Frontal cortex (tissue), 4 donors: ENCODE measurements at places on chromosomes 16 and 17. TPM values are rescaled to one million over a fixed set of nuclear protein-coding genes. Genes with fewer than 3 reads are reported as not detected.

TPSD1 gene
- not detected for total RNA-seq

GINS2 gene
- total RNA-seq = 4.9 TPM

CCT6B gene
- 2.9 TPM for total RNA-seq

ABCC11 gene
- 0.41 TPM for total RNA-seq

CDR2L gene
- total RNA-seq = 3.3 TPM

RHOT1 gene
- total RNA-seq = 156 TPM

TANC2 gene
- total RNA-seq = 124 TPM

SRCIN1 gene
- total RNA-seq = 23.6 TPM

MYO15B gene
- 19.6 TPM for total RNA-seq

RPGRIP1L gene
- 24.1 TPM for total RNA-seq

TP53TG3 gene
- not detected for total RNA-seq

IRX3 gene
- total RNA-seq = under 0.01 TPM

AGRP gene
- total RNA-seq = not detected

OR1F1 gene
- 0.41 TPM for total RNA-seq

TRAP1 gene
- total RNA-seq = 77.9 TPM

ZCCHC14 gene
- 26.1 TPM for total RNA-seq

SMTNL2 gene
- 4.1 TPM for total RNA-seq

CNGB1 gene
- total RNA-seq = 1.2 TPM

TMEM219 gene
- total RNA-seq = 26.9 TPM

ZNF785 gene
- 18.3 TPM for total RNA-seq

MYL11 gene
- not detected for total RNA-seq

PRSS33 gene
- total RNA-seq = not detected

TEKT3 gene
- total RNA-seq = 1.2 TPM

CPNE7 gene
- 15.1 TPM for total RNA-seq

SDR42E1 gene
- total RNA-seq = 0.41 TPM

NAE1 gene
- total RNA-seq = 110 TPM

YWHAE gene
- 597 TPM for total RNA-seq

TUBG1 gene
- 11.4 TPM for total RNA-seq

SLC6A2 gene
- total RNA-seq = under 0.01 TPM

C16orf92 gene
- total RNA-seq = not detected

KRT36 gene
- total RNA-seq = not detected

GNAO1 gene
- 54.2 TPM for total RNA-seq

CXCL16 gene
- total RNA-seq = under 0.01 TPM

MPV17L gene
- 13.9 TPM for total RNA-seq

IKZF3 gene
- 0.41 TPM for total RNA-seq

NPTX1 gene
- 6.1 TPM for total RNA-seq

TBX2 gene
- 1.2 TPM for total RNA-seq

ITGB4 gene
- total RNA-seq = 1.2 TPM

NLGN2 gene
- total RNA-seq = 8.2 TPM

GNGT2 gene
- total RNA-seq = not detected

IL4R gene
- total RNA-seq = 1.6 TPM

RDM1 gene
- total RNA-seq = 0.41 TPM

PITPNM3 gene
- total RNA-seq = 10.6 TPM

KRTAP9-8 gene
- total RNA-seq = not detected

DNAH3 gene
- 0.41 TPM for total RNA-seq

PYDC1 gene
- 0.41 TPM for total RNA-seq

SLC12A3 gene
- not detected for total RNA-seq

DBNDD1 gene
- total RNA-seq = 10.6 TPM

TBC1D3G gene
- total RNA-seq = not detected

RSKR gene
- 11.8 TPM for total RNA-seq

KIFC3 gene
- 46.1 TPM for total RNA-seq

TAT gene
- total RNA-seq = not detected

CCDC47 gene
- total RNA-seq = 49.3 TPM

ARHGDIG gene
- 51.4 TPM for total RNA-seq

KLHL10 gene
- total RNA-seq = under 0.01 TPM

CRISPLD2 gene
- total RNA-seq = 3.3 TPM

CCL23 gene
- not detected for total RNA-seq

ST6GALNAC1 gene
- 0.82 TPM for total RNA-seq

DOC2A gene
- 11.8 TPM for total RNA-seq

HASPIN gene
- total RNA-seq = 0.82 TPM
